ENCODE measurements at places on chromosomes 11 and 22. TPM values are rescaled to one million over a fixed set of nuclear protein-coding genes. Genes with fewer than 3 reads are reported as not detected.

The FZD4 gene
- not detected for polyA plus RNA-seq

The MS4A12 gene
- polyA plus RNA-seq: not detected

The DERL3 gene
- 0.28 TPM for polyA plus RNA-seq

The PLAAT3 gene
- 34.2 TPM for polyA plus RNA-seq

The SNX32 gene
- polyA plus RNA-seq: 0.17 TPM

The RCOR2 gene
- polyA plus RNA-seq: not detected

The MS4A3 gene
- not detected for polyA plus RNA-seq

The CASP1 gene
- polyA plus RNA-seq: 86.0 TPM

The CARD10 gene
- polyA plus RNA-seq: not detected

The C11orf86 gene
- not detected for polyA plus RNA-seq

The MOGAT2 gene
- polyA plus RNA-seq: not detected

The OR2AT4 gene
- polyA plus RNA-seq: not detected

The APOBEC3A gene
- 948 TPM for polyA plus RNA-seq

The ZNF215 gene
- polyA plus RNA-seq: not detected

The GRK3 gene
- 8.3 TPM for polyA plus RNA-seq

The SLC22A8 gene
- not detected for polyA plus RNA-seq

The EHBP1L1 gene
- polyA plus RNA-seq: 507 TPM

The PRAME gene
- not detected for polyA plus RNA-seq

The MMP20 gene
- not detected for polyA plus RNA-seq

The SMTNL1 gene
- not detected for polyA plus RNA-seq

The UBQLNL gene
- polyA plus RNA-seq: 0.14 TPM

The OTOG gene
- polyA plus RNA-seq: not detected

The MUC6 gene
- polyA plus RNA-seq: not detected

The TMEM121B gene
- polyA plus RNA-seq: 1.4 TPM

The RRP7A gene
- 19.7 TPM for polyA plus RNA-seq

The IGSF22 gene
- not detected for polyA plus RNA-seq

The KCNQ1OT1 gene
- polyA plus RNA-seq: 0.01 TPM

The MRPL23 gene
- 186 TPM for polyA plus RNA-seq

The DGCR8 gene
- polyA plus RNA-seq: 1.2 TPM

The OR8G1 gene
- polyA plus RNA-seq: not detected

The OR6M1 gene
- not detected for polyA plus RNA-seq

The SHISA8 gene
- polyA plus RNA-seq: not detected

The RCE1 gene
- polyA plus RNA-seq: 33.1 TPM

The DNAJB7 gene
- polyA plus RNA-seq: not detected

The PKDREJ gene
- not detected for polyA plus RNA-seq

The CNGA4 gene
- 0.34 TPM for polyA plus RNA-seq

The YPEL1 gene
- polyA plus RNA-seq: 0.56 TPM

The FIBIN gene
- polyA plus RNA-seq: not detected

The BRSK2 gene
- 0.13 TPM for polyA plus RNA-seq

The SHANK2 gene
- not detected for polyA plus RNA-seq
